ENCODE measurements at places on chromosomes 4 and X.

- no peak for DNase-seq
These were observed 80.3 kb downstream of the ARHGAP24 start for GRCh38 chr4:85555206-85555605.

- no peak for DNase-seq
These were observed 31.9 kb downstream of the APLN start for GRCh38 chrX:129622757-129623301.

GRCh38 chr4:42401171-42401570, 3.9 kb downstream of the SHISA3 start:
- DNase-seq, result peak; percentile 40

GRCh38 chr4:7987148-7987989, 47.7 kb upstream of the AFAP1 start:
- DNase-seq, result peak; percentile 80

DNA sequence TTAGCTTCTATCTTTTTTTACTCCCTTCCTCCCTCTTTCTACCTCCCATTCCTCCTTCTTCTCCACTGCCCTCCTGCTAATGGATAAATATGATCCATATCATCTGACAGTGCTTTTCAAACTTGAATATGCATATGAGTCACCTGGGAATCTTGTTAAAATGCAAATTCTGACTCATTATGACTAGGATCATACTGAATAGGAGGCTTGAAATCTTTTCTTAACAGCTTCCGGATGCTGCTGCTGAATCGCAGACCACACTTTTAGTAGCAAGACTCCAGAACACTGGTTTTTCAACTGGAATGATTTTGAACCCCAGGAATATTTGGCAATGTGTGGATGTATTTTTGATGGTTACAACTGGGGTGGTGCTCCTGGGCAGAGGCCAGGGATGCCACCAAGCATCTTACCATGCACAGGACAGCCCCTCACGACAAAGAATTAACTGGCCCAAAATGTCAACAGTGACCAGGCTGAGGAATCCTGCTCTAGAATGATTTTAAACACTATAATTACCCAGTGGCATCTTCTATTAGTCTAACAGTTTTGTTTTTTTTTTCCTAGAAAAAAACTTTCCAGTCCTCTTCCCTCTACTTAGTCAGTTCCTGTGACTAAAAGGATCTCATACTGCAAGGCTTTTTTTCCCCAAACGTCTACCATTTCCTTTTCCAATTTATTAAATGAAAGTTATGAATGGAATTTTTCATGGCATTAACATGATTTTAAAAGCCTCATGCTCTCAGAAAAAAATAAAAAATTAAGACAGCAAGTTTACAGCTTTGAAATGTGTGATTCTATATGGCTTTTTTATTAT, 10.6 kb upstream of the PYURF start:
- no peak for DNase-seq

DNA sequence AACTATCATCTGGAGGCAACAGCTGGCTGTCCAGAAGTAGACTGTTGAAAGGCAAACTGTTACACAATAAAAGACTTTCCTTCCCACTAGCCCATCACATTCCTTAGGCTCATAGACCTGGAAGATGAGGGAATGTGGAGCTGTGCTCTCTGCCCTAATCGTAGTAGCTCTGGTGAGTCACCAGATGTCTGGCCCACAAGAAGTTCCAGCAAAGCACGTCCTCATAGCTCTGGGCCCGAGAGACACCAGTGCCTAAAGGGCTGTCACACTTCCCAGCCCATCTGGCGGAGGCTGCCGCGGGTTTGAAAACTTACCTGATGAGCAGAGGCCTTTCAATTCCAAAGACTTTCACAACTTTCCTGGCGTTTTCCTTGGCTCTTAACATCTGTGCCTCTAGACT, 81.7 kb upstream of the STOX2 start:
- DNase-seq, result no peak

DNA sequence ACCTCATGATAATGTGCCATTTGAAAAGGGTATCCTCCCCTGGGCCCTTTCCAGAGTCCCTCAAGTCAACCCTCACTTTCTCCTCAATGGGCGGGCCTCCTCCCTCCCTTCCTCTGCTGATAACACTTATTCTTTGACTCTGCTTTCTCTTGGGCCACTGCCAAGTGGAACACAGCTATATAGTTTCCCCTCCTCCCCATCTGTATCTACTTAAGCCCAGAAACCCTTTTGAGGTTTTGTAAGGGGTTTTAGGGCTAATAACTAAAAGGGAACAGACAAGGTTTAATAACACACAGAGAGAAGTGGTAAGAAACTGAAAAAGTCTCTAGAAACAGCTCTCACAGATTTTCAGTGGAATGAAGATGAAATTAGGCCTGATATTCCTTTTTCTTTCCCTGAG, 116.7 kb downstream of the GPC3 start:
- peak; percentile 39 for DNase-seq
